ENCODE measurements at places on chromosomes 1 and 21.

DNA sequence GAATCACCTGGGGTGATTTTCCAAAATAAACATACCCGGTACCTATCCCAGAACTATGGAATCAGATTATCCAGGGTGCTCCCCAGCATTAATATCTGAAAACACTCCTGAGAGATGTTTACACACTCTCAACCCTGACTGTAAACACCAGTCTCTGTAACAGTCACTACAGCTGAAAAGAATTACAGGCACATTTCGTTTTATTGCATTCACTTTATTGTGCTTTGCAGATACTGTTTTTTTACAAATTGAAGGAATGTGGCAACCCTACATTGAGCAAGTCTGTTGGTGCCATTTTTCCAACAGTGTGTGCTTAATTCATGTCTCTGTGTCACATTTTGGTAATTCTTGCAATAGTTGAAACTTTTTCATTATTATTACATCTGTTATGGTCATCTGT, 31.8 kb downstream of the HSF2BP start:
- no peak for DNase-seq

DNA sequence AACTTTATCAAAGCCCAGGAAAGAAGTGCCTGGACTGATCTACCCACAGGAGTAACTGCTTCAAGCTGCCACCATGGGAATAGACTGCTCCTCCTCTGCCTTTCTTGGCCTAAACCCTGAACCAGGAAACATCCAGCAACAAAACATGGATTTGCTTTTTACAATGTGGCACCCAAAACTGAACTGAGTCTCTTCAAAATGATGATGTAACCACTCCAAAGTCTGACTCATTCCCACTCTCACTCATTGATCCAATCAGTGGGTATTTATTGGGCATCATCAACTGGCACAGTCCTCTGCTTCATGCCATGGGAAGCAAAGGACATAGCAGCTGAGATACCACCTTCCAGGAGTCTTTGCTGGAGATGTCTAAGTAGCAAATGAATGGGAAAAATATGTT, 23.5 kb downstream of the CYP4A22 start:
- DNase-seq, result no peak

- DNase-seq, result no peak
Measured at GRCh38 chr1:223245983-223246382, 102.9 kb upstream of the TLR5 start.

DNA sequence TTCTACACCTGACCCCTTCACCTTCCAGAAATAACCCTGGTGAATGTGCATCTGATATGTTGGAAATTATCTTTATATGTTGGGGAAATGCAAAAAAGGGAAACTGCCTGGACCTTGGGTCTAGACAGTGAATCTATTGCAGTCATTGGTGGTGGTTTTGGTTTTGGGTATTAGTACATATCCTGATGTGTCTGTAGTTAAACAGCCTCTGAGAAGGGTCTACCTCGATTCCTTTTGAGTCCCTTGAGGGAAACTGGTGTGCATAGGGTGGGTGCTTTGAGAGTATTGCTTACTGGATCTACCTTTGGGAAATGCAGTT, 127.3 kb upstream of the KIAA0040 start:
- no peak for DNase-seq

DNA sequence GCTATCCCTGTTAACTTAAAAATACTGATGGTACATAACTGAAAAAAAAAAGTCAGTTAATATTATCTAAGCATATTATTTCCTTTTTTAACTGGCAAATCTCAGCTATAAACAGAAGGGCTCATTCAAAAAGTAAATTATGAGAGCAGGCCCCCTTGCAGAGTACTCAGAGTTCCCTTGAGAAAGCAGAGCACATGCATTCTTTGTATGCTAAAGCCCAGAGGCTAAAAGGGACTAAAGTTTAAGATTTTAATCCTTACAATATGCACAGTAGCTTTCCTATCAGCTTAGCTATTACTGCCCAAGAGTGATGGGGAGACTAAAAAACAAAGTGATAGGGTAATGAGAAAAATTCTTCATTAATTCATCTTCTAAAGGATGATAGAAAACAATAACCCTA, 18.5 kb downstream of the SLC16A1 start:
- no peak for DNase-seq

- DNase-seq, result no peak
Measured at GRCh38 chr1:101945884-101946283, 50.8 kb downstream of the OLFM3 start.

- peak; percentile 68 for DNase-seq
Measured at GRCh38 chr1:47211796-47212269, 20.2 kb downstream of the TAL1 start.

DNA sequence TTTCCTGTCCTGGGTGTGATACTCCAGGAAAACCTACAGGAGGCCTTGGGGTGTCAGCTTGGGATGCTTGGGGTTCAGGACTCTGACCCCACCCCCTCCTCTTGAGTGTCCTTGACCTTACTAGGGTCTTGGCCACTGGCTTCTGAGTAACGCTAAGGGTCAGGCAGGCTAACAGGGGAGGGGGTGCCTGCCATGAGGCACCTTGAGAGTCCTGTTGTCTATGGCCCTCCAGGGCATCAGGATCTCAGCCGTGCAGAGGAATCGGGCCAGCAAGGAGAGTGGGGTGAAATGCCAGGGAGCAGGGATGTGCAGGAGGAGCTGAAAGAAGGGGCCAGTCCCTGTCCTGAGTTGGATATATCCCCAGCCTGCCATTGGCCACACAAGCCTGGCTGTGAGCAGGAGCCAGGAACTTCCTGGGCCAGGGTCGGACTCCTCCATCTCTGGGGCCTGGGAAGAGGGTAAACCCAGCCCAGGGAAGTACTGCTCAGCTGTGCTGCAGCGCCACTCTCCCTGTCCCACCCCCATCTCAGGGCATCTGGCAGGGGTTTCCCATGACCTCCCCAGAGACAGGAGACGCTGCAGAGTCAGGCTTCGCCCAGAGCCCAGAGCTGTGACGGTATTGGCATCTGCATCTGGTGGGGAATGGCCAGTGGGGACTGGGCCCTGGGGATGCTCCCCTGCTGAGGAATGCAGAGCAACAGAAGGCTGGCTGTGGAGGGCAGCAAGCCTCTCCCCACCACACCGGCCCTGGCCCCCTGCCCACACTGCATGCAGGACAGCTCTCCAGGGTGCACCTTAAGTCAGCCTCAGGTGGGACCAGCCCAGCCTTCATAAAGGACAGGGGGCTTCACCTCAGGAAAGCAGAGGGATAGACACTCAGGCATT, 6.3 kb downstream of the KIF21B start:
- no peak for DNase-seq

DNA sequence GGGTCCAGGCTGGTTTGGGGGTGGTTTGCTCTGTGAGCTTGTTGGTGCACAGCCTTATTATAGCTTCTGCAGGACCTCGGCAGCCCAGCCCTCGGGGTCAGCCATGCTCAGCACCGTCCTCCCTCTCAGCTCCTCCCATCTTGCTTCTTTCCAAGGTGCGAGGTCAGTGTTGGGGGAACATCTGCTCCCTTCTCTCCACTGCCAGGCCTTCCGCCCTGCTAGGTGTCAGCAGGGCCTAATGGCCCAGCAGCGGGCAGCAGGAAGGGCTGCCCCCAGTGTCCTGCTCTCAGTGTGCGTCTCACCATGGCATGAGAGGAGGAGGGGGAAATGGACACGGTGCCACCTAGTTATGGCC, 36.5 kb upstream of the LRRC3 start:
- no peak for DNase-seq

- no peak for DNase-seq
Measured at GRCh38 chr1:109367626-109368025, 30.1 kb downstream of the SORT1 start.

GRCh38 chr1:175494950-175495349, 248.4 kb downstream of the TNR start:
- DNase-seq, result no peak

DNA sequence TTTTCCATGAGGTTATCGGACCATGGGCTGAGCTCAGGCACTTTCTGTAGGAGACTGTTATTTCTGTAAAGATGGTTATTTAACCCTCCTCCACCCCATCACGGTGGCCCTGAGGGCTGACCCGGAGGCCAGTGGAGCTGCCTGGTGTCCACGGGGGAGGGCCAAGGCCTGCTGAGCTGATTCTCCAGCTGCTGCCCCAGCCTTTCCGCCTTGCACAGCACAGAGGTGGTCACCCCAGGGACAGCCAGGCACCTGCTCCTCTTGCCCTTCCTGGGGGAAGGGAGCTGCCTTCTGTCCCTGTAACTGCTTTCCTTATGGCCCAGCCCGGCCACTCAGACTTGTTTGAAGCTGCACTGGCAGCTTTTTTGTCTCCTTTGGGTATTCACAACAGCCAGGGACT, 2.6 kb upstream of the CCDC28B start:
- DNase-seq, result no peak

All from left cardiac atrium (tissue), 4 donors.